ENCODE measurements at places on chromosomes 7 and 10.
A peak's percentile ranks its signal among the peaks of the same experiment; 100 is the strongest.

GRCh38 chr7:148507787-148508186, 82.8 kb upstream of the C7orf33 start:
- no peak for DNase-seq

GRCh38 chr10:68550747-68551411, 9.3 kb upstream of the TET1 start:
- peak; percentile 58 for DNase-seq

DNA sequence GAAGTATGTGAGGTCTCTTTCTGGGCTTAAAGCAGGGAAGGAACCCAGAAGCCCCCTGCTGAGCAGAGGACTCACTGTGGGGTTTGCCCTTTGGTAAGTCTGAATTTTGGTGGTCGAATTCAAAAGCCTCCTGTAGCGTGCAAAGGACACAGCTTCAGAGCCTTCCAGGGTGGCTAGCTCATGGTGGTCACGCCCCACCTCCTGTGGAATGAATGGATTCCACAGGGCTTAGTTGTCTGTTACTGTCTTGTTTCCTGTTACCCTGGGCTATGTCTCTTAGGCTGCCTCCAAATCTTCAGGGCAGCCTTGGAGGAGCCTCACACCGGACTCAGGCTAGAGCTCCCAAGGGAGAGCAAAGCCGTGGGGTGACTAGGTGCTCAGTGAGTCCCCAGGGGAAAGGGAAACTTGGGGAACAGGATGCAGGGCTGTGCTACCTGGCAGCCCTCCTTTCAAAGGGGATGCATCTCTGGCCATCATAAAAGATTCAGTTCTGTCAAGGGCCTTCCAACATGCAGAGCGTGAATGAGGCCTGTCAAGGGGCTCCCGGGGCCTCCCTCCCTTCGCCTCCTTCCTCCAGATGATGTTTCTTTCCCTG, 211.7 kb downstream of the CCSER2 start:
- DNase-seq = no peak

DNA sequence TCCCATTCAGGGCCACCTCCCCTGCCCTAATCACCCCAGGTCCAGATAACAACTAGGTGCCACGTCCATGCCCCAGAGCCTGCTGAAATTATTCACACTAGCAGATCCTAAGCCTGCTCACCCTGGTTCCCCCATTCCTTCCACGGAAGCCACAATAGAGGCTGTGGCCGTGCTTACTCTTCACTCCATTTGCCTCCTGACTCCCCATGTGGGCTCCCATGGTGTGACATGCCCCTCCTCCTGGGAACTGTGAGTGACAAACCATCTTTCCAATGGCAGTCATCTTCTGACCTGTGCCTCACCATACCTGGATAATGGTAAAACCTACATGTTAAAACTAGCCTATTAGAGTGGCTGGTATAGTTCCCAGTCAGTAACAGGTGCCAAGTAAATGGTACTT, 216.2 kb upstream of the PRKCQ start:
- no peak for DNase-seq

- no peak for DNase-seq
These were observed 71.9 kb upstream of the DIP2C start for GRCh38 chr10:761376-761775.

- DNase-seq = no peak
These were observed 148.4 kb downstream of the DIP2C start for GRCh38 chr10:541041-541440.

Data from endothelial cell (in vitro differentiated cells).